ENCODE measurements at places on chromosomes 16 and 17. TPM values are rescaled to one million over a fixed set of nuclear protein-coding genes. Genes with fewer than 3 reads are reported as not detected.

DNA sequence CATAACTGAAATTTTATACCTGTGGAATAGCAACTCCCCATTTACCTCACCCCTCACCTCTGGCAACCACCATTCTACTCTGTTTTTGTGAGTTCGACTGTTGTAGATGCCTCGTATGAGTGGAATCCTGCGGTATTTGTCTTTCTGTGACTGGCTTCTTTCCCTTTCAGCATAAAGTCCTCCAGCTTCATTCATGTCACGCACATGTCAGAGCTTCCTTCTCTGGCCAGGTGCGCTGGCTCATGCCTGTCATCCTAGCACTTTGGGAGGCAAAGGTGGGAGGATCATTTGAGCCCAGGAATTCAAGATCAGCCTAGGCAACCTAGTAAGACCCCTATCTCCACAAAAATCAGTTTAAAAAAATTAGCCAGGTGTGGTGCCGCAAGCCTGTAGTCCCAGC is 278.4 kb downstream of the PARN start:
- no peak for DNase-seq

Gene SLFN5
- total RNA-seq, result 212 TPM

DNA sequence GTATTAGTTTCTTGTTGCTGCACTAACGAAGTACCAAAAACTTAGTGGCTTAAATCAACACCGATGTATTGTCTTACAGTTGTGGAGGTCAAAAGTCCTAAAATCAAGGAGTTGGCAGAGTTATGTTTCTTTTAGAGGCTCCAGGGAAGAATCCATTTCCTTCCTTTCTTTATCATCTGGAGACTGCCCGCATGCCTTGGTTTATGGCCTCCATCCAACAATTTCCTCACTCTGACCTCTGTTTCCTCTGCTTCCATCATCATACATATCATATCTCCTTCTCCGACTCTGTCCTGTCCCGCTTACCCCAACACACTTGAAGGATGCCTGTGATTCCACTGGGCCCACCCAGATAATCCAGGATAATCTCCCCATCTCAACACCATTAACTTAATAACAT is 627.8 kb downstream of the KCNJ2 start:
- DNase-seq, result no peak

- DNase-seq, result no peak
These were observed 542.4 kb upstream of the C16orf82 start for GRCh38 chr16:26524281-26524680.

Gene NHLRC4
- total RNA-seq, result 1.6 TPM

Gene NPIPB2
- total RNA-seq, result 12.0 TPM

Gene RUNDC3A
- total RNA-seq, result 0.18 TPM

Gene P2RX1
- 1.1 TPM for total RNA-seq

DNA sequence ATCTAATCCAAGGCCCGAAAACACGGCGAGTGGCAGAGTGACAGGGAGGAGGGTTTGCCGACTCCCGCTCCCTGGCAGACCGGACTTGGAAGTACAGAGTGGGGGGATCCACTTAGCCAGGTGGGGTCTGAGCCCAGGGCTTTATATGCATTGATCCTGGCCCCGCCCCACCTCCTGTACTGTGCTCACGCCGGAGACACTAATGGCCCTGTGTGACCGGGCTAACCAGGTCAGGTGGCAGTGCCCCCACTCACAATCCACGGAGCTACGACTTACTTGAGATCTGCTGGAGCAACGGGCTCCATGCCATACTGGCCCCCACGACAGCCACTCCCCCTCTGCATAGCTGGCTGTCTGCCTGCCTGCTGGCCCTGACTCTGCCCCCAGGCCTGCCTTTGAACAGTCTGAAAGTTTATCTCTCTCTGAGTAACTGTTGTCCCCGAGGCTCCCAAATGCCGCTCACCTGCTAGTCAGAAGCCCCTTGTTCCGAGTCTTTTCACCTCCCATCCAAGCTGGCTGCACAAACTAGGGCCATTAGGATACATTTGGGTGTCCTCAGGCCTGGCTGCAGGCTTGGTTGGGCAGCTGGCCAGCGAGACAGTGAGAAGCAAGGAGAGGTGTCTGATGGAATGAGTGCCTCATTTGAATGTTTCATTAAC is 28.0 kb downstream of the CACNA1G start:
- DNase-seq, result no peak

Gene NGFR
- not detected for total RNA-seq

Gene SLFN12L
- total RNA-seq, result 115 TPM

DNA sequence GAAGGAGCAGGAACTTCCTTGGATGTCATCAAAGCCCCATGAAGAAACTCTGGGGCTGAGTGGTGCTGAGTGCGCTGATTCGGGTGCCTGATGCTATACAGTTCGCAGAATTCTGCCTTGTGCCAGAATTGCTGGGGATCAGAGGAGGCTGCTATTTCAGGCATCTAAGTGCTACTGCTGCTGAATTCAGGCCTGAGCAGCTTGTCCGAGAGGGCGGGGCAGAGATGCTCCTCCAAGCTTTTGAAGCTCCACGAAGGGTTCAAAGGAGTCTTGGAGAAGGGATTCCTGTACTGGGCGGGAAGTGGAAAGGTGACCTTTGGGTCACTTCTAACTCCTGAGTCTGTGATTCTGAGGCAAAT is 227.8 kb downstream of the CCDC182 start:
- DNase-seq, result no peak

Gene SLC2A4
- not detected for total RNA-seq

DNA sequence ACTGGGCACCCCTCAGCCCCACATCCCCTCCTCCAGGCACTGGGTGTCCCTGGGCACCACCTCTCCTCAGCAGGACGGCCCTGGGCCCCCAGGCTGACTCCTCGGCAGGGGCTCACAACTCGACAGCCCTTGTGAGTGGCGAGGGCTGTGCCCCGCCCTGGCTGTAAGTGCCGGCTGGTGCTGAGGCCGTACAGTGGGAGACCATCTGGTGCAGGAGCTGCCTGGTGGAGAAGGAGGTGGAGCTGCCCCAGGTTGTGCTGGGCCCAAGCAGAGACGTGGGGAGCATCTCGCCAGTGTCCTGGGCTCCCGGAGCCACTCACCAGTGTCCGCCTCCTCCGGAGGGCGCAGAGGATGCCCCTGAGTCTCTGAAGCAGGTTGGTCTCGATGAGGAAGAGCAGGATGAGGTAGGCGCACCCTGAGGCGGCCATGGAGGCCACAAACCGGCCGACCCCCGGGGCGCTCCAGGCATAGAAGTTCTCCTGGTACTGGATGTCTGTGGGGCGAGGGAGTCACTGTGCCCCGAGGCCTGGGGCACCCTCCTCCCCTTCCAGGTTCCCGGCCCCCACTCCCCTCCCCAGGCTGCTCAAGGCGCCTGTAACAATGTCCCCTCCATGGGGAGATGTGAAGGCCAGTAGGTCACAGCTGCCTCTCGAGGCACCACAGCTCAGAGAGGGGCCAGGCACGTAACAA is 15.1 kb upstream of the RNPS1 start:
- no peak for DNase-seq

- DNase-seq, result peak; percentile 19
These were observed 10.5 kb downstream of the TSPOAP1 start for GRCh38 chr17:58318065-58318481.

DNA sequence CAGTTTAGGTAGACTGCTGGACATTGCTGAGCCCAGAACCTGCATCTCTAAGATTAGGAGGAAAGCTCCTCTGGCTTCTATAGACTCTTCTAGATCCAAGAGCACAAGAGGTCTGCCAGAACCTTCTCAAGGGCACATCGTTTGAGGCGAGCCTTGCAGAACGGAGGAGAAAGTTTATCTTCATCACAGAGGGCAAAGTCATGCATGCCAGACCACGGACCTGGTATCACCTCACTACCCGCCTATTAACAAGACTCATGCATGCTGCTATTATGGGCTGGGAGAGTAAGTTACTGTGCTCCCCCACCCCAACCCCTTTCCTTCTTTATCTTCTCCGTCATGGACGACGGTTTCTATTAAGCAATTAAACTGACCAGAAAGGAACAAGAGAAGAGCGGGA is 23.3 kb downstream of the MYH11 start:
- DNase-seq, result no peak

Gene UNC119
- total RNA-seq, result 41.6 TPM

DNA sequence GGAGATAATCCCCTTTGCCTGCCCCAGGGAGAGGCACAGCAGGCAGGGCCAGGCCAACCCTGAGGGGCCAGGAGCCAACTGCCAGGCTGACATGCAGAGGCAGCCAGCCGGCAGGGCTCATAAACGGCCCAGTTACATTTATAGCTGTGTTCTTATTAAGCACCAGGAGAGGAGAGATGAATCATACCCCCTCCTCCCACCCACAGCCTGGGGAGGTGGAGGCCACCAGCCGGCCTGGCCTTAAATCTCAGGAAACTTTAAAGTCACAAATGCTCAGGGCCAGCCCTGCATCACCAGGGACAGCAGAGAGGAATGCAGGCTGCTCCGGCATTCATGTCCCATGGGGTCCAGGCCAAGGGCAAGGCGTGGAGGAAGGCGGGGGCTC is 177.2 kb downstream of the TMEM132E start:
- no peak for DNase-seq

DNA sequence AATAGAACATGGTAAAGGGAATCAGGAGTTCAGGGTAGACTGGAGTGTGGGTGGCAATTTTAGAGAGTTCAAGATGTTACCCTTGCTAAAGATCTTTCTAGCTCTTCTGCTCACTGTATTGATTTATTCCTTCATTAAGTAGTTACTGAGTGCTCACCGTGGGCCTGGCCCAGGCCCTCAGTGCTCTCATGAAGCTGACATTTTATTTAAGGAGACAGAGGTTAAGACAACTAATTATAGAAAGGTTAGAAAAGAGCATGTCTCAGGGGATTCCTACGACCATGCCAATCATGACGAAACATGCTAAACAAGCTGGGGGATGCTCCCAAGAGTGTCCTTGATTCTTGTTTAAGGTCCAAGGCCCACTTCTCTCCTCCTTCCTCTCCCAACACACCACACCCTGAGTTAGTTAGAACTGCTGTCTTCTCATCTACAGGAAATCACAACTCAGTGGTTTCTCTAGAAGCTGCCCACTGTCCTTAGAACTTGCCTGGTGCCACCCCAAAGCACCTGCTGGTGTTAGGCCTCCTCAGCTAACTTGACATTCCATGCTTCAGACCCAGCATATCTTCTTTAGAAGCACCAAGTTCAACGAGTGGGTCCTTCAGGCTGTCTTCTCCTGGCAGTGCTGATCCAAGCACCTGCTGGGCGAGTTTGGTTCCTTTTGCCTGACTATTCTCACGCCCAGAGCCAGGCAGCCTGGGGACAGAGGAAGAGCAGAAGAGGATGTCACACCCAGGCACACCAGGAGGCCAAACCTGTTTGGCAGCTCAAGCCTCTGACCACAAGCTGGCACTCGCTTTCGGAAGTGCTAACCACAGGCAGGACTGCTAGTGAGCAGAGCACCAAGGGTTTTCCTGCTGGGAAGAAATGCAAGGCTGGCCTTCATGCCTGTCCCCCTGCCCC is 79.0 kb downstream of the GAS7 start:
- DNase-seq, result peak; percentile 32

Gene COX10
- total RNA-seq, result 23.3 TPM

DNA sequence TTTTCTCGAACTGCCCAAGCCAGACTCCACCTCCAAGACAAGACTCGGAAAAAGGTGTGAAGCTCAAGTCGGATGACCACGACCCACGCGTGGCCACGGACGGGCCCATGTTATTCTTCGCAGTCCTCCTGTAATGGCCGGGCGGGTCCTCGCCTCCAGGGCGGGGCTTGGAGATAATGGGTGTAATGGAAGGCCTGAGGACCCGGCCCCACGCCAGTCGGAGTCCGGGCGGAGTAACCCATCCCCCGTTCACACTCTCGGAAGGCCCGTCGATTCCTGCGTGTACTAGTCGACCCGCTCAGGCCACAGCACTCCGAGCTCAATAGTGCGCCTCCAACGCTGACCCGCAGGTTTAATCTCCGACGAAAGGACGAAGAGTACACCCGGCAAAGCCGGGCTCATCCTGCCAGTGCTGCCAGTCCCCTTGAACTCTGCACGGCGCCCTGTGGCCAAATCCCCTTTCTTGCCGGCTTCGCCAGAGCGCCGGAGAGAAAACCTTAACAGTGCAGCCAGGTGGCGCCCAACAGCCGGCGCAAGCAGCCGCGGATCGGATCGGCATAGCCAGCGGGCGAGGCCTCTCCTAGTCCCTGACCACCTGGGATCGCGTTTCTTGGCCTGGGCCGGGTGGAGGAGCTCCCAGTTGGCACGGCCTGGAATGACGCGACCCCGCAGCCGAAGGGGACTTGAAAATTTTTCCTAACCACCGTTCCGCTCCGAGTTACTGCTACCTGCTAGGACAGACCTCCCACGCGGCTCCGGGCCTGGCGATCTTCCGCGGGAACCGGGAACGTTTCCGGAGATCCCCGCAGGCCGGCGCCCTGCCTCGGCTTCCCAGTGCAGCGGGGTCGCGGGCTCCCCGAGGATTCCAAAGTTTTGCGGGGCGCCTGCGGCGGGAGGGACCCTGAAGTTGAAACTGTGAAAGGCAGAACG is 762.0 kb downstream of the KCNJ18 start:
- DNase-seq, result no peak

Gene RHBDL1
- total RNA-seq, result 1.4 TPM

Gene ITGAD
- 0.68 TPM for total RNA-seq

DNA sequence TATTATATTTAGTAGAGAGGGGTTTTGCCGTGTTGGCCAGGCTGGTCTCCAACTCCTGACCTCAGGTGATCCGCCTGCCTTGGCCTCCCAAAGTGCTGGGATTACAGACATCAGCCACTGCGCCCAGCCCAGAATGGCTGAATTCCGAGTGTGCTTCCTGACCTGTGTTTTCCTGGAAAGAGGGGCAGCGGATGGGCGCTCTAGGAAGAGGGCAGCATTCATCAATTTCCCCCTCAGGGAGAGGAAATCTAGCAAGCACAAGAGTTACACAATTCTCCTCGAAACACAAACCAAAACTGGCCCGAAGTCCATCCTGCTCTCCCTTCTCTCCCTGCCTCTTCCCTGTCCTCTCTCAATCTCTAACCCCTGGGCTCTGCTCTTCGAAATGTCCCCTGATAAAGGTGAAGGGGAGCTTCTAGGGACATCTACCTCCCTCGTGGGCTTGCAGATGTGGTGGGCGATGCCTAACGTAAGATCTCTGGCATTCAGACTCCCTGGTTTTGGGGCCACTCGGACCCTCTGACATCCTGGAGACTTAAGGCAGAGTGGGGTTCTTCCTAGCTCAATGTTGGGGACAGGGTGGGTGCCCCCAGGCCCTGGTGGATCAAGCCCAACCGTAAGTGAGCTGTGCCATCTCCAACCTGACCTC is 1.0 kb downstream of the IL27 start:
- no peak for DNase-seq

GRCh38 chr17:557371-557770 is 157.3 kb downstream of the VPS53 start:
- no peak for DNase-seq

DNA sequence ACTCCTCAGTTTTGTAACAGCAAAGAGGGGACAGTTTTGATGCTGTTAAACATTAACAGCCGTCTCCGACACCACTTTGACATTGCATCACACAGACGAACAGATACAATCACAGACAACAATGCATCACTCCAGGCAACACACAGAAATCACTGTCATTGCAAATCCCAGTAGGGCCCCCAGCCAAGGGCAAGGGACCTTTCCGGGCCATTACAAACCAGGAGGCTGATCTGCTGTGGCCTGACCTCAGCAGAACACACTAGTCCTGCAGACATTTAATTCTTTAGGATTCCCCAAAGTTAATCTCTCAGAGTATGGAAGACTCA is 136.2 kb upstream of the RCVRN start:
- DNase-seq, result no peak

Gene HOXB1
- total RNA-seq, result not detected

Gene CACNG1
- total RNA-seq, result not detected

Measured in activated CD8-positive, alpha-beta T cell treated with anti-CD3 and anti-CD28 coated beads, Interleukin-2, amount 10 ng/mL, durations not matched to agents 7 days and 5 days (primary cell).